ENCODE measurements at places on chromosomes 1 and 21.

DNA sequence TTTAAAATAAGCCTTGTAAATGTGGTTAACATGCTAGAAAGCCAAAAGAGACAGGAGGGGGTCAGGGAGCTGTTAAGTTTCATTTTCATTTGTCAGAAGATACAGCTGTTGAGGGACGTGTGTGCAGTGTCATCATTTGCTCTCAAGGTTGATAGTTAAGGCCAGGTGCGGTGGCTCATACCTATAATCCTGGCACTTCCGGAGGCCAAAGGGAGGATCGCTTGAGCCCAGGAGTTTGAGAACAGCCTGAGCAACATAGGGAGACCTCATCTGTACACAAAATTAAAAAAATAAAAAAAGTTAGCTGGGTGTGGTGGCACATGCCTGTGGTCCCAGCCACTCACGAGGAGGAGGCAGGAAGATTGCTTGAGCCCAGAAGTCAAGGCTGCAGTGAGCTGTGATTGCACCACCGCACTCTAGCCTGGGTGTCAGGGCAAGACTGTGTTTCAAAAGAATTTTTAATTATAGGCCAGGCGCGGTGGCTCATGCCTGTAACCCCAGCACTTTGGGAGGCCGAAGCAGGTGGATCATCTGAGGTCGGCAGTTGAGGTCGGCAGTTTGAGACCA lies 22.7 kb downstream of the ZBTB8OS start:
- no peak for DNase-seq

DNA sequence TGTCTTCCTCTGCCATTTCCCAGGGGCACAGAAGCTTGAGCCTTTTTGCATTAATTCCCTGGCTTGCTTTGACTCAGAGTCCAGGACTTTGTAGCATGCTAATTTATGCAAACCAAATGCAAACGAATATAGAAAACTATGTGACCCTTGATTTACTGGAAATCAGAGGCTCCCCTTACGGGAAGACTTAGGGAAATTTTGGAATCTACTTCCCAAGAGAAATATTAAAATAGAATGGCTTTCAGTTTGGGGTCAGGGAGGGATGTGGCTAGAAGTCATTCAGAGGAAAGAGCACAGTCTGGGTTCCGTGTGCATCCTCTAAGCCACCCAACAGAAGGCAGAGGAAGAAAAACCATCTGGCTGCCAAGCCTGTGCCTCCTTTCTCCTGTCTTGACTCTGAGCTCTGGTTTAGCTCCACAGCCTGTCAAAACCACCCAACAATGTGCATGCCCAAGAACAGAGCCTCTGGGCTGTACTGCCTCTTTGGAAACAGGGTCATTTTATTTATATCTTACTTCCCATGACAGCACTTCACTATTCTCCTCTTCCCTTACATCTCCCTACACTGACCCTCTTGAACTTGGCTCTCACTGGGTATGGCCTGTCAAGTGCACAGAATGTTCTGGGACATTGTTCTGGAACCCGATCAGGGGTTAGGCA lies 30.1 kb downstream of the ATF3 start:
- no peak for DNase-seq

- DNase-seq, result no peak
Measured at GRCh38 chr1:166017395-166017794, 149.4 kb downstream of the FAM78B start.

- DNase-seq, result no peak
Measured at GRCh38 chr1:158248771-158249170, 5.5 kb upstream of the CD1A start.

DNA sequence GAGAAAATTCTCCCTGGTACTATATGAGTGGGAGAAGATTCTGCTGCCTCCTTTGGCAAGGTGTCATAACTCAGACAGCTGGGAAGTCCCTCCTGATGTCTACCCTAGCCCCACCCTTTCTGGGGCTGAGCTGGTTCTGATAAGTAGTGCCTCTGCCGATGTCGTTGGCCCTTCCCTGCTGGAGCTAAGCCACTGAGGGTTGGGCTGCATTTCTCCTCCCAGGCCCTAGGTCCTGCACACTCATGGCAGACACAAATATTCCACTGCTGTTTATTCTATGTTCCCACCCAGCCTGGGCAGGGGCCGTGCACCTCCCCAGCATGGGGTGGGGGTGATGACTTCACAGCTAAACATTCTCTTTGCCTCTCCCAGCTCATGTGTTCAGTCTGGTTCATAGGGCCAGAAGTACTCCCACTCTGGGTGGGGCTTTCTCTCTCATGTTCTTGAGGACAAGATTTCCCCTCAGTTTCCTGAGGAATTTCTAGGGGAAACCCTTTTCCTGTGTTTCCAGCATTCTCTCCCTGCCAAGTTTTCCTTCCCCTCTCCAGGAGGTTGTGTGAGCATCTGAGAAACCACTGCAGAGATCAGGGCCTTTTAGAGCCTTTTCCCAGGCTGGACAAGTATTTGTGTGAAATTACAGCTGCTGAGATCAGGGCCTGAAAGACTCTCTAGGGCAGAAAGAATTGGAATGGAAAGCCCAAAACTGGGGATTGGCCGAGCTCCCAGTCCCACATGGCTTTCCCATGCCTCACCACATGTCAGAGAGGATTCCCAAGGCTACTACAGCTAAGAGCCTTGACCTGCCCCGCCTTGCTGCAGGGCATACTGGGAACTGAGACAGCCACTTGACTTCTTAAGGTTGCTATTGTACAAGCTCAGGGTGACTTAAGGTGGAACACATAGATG lies 66.2 kb downstream of the ATP2B4 start:
- no peak for DNase-seq

DNA sequence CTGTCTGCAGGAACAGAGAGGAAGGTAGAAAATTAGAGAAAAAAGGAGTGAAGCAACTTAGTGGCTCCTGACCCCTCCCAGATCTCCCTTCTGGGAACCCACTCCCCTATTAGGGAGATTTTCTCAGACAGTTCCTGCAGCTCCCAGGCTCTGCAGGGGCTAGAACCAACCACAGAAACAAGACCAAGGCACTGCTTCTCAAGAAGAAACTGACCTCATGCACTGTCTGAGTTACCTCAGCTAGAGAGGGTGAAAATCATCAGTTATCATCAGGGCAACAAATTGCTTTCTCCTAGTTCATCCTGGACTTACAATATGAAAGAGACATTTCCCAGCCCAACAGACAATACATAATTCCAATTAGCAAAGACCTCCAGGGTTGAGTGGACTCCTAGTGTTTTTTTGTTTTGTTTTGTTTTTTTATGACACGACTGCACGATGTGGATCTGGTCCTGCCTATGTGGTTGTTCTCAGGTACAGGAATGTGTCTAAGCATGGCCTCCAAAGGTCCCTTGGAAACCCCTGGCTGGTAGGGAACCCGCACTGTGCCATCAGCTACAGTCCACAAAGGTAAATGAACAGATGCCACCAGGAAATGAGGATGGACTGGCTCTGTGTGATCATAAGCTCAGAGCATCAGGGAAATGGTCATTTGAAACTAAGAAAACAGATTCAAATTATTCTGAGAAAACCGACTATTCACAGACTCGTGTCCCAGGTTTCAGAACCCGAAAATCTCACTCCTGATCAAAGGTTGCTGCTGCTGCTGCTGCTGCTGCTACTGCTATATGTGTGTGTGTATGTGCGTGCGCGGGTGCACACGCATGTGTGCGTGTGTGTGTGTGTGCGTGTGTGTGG lies 65.3 kb downstream of the LAMC2 start:
- no peak for DNase-seq

GRCh38 chr1:65344171-65344814 lies 35.0 kb downstream of the DNAJC6 start:
- no peak for DNase-seq

- no peak for DNase-seq
Measured at GRCh38 chr1:11940260-11940921, 5.9 kb downstream of the PLOD1 start.

DNA sequence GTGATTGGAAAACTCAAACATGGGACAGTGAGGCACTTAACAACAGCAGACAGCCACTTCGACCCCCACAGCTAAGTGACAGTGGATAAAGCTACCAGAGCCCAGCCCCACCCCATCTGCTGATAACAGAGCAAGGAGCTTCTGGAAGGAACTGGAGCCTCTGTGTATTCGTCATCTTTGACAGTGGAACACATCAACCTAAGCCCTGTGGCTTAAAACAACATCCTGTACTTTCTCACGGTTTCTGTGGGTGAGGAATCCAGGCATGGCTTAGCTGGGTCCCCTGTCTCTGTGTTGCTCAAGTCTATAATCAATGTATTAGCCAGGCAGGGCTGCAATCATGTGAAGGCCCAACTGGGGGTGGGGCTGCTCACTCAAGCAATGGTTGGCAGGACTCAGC lies 18.4 kb upstream of the SIPA1L2 start:
- DNase-seq, result no peak

GRCh38 chr1:234962340-234962989 lies 166.2 kb downstream of the TOMM20 start:
- DNase-seq, result no peak

- no peak for DNase-seq
Measured at GRCh38 chr1:172254521-172255222, 165.8 kb upstream of the C1orf105 start.

- no peak for DNase-seq
Measured at GRCh38 chr1:1143636-1144035, 27.7 kb upstream of the C1orf159 start.

DNA sequence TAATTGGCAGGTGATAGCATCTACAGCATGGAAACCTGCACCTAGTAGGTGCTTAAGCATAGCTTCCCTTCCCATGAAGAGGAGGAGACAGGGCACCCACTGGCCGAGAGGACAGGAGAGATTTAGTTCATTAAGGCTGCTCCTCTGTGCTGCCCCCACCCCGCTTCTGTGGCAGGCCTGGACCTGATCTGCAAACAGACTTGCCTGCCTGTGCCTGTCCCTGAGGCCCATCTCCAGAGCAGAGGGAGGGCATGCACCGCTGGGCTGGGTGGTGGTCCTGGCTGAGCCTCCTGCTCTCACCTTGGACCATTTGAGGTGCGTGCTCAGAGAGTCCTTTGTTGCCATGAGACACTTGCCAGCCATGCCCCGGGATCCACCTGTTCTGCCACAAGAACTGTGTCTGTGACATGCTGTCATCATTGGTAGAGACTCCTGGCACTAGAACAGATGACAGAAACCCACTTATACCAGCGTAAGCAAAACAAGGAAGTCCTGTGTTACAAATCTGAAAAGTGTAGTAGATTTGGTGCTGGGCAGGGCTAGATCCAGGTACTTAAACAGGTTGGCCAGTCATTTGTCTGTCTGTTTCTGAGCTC lies 55.6 kb downstream of the PTPRF start:
- DNase-seq, result no peak

GRCh38 chr1:114502080-114502479 lies 8.9 kb downstream of the TRIM33 start:
- DNase-seq, result no peak

GRCh38 chr1:112866151-112866550 lies 89.8 kb downstream of the SLC16A1 start:
- no peak for DNase-seq

DNA sequence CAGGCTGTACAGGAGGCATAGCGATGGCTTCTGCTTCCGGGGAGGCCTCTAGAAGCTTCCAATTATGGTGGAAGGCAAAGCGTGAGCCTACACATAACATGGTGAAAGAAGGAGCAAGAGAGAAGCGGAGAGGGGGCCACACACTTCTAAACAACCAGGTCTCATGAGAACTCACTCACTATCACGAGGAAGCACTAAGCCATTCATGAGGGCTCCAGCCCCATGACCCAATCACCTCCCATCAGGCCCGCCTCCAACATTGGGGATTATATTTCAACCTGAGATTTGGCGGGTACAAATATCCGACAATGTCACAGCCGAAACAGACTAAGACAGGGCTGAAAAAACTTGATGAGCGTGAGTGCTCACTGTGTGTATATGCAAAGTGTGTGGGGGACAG lies 89.3 kb upstream of the CNIH3 start:
- no peak for DNase-seq

DNA sequence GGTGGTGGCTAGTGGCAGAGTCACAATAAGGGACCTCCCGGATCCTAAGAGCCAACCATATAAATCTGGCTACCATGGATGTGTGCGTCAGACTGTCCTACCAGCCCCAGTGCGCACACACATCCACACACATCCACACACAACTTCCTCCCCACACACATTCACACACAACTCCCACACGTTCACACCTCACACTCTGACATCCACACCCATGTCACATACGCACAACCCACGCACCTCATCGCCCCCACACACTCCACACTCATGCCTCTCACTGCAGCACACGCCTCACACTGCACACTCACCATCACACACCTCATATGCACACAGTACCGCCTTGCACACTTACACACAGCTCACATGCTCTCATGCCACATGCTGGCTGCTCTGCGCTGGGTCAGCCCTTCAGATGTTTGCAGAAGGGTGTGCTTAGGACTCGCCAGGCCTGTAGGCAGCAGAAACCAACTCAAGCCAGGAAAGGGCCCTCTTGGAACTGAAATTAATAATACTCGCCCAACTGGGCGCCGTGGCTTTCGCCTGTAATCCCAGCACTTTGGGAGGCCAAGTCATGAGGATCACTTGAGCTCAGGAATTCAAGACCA lies 3.0 kb downstream of the LDLRAD2 start:
- DNase-seq, result no peak

- DNase-seq, result no peak
Measured at GRCh38 chr21:44402323-44403105, 49.1 kb downstream of the TRPM2 start.

- no peak for DNase-seq
Measured at GRCh38 chr1:153397924-153398651, 7.2 kb upstream of the S100A8 start.

DNA sequence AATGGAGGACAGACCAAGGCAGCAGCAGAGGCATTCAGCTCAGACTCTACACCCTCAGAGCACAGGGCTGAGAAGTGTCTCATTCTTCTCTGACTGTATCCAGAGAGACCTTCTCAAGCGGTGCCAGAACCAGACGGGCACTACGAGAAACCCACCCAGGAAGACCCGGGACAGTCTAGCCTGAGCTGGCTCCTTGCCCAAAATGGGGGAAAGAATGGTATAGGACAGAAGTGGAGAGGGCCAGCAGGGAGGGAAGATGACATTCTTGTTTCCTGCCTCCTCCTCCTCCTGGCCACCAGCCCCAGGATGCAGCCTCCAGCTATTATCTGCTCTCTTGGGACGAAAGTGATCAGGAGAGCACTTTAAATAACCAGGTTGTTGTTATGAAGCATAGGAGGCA lies 22.6 kb upstream of the PRELP start:
- DNase-seq, result no peak

DNA sequence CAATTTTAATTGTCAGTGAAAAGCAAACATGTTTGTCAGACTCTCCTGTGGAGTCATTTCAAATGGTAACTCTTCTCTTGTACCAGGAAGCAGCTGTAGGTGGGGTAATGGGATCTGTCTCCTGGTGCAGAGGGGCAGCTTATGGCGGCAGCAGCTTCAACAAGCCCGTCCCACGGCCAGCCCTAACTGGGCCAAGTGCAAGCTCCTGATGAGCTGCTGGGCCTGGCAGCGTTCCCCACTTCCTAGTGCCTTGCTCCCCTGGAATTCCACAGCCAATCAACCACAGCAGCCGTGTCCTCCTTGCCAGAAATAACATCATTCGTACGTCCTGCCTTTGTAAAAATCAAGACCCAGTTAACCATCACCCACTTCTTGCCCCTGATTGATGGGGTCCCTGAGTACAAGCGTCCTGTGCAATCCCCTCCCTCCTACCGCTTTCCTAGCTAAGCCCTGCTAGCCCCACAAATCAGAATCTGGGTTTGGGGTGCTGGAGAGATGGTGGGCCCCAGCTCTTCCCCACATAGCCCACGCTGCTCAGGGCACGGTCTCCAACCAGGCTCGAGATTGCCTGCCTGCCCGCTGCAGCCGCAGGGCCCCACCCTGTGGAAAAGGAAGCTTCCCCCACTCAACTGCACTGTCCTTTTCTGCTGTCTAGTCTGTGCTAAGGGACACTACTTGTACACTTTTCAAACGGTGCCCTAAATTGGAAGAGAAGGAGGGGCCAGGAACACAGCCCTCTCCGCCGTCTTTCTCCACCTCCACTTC lies 61.2 kb downstream of the TOR1AIP2 start:
- DNase-seq, result no peak
